ENCODE measurements at places on chromosomes 6 and 20. TPM values are rescaled to one million over a fixed set of nuclear protein-coding genes. Genes with fewer than 3 reads are reported as not detected.

DNA sequence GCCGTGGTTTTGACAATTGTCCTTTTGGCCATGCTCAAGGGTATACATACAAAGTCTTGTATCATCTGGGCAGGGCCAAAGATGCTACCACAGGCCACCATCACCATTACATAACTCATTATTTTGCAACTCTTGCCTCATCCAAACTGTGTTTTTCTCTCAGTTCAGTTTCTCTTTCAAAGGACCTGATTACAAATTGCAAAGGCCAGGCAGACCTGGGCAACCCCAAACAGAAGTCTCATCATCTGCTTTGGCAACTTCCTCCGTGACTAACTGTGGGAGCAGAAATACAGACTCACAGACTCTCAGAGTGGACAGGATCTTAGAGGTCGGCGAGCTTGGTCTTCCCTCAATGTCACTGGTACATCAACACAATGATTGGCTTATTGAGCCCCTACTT is 117.8 kb upstream of the NEDD9 start:
- no peak for DNase-seq

Gene SCRT2
- not detected for total RNA-seq

Gene FAM209B
- 0.65 TPM for total RNA-seq

DNA sequence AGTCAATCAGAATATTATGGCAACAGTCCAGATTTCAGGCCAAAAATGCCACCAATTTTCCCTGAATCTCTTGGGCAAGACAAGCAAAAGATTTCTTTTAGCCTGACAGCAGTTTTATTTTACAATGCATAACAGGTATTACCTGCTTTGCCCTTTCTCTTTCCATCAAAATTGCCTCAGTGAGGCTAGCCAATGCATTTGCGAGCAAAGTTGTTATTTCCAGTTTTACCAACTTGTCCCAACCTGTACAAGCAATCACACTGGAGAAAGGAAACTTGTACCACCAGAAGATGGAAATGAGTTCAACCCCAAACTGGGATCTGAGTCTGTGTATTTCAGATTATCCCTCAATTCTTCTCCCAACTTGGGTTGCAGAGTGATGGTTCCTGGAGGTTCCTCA is 279.9 kb upstream of the CDYL start:
- DNase-seq, result no peak

Gene GSTA2
- not detected for total RNA-seq

- no peak for DNase-seq
Measured at GRCh38 chr6:150631283-150631983, 31.7 kb downstream of the PLEKHG1 start.

DNA sequence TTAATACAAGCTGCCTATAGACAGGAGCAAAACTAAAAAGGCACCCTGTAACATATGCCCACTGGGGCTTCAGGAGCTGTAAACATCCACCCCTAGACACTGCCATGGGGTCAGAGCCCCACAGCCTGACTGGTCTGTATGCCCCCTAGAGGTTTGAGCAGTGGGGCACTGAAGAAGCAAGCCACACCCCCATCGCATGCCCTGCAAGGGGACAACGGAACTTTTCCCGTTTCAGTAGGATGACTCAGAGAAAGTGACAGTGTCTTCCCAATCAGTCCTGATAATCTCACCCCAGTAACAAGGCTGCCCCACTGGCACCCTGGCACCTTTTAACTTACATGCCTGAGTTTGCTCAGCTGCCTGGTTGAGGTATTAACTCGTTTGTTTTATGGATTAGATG is 35.9 kb downstream of the BEND3 start:
- DNase-seq, result peak; percentile 66

Data from posterior vena cava (tissue), 2 donors.